Common myeloid progenitor, CD34-positive (primary cell): ENCODE measurements at places on chromosomes 7 and 10.
A peak's percentile ranks its signal among the peaks of the same experiment; 100 is the strongest.

- DNase-seq = no peak
Observed at GRCh38 chr7:86574006-86574405, 69.7 kb upstream of the GRM3 start.

- DNase-seq = no peak
Observed at GRCh38 chr7:150977382-150978125, 567 bp downstream of the KCNH2 start.

- no peak for DNase-seq
Observed at GRCh38 chr10:219731-220472, 84.6 kb downstream of the ZMYND11 start.

DNA sequence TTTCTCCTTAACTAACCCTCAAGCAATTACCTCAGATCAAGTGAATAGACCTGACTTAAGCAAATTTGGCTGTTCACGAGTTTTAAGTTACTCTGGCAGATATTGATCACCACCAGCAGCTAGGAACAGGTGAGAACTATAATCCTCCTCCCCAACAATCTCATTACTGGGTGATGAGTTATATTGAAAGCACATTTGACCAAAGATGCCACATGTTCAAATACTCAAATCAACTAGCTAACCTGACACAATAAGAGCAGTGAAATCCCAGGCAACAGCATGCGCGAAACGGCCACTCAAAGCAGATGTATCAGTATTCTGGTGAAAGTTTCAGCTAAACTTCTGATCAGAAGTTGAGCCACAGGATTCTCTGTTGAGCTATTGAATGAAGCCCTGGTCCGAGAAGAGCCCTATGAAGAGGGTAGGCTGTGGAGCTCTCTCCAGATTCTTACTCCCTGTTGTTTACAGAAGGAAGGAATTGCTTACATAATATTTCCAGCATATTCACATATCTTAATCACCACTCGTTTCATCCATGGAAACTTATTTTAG lies 52.6 kb downstream of the CAV1 start:
- DNase-seq = no peak

- DNase-seq = peak; percentile 53
Observed at GRCh38 chr10:119207713-119208552, 562 bp downstream of the GRK5 start.
